ENCODE measurements at places on chromosomes 4 and X.
A peak's percentile ranks its signal among the peaks of the same experiment; 100 is the strongest.

GRCh38 chr4:121554382-121554781 lies 142.4 kb downstream of the ANXA5 start:
- H3K36me3 ChIP-seq, result no peaks in the 10 kb centered on the region
- H3K27ac ChIP-seq, result no peak overlapping the region
- H3K27me3 ChIP-seq, result no peaks in the 10 kb centered on the region

GRCh38 chr4:180219080-180219479 lies 2024.1 kb upstream of the TENM3 start:
- H3K36me3 ChIP-seq, result no peaks in the 10 kb centered on the region
- no peak overlapping the region for H3K4me3 ChIP-seq
- no peaks in the 10 kb centered on the region for H3K4me1 ChIP-seq
- no peak overlapping the region for H3K27ac ChIP-seq

DNA sequence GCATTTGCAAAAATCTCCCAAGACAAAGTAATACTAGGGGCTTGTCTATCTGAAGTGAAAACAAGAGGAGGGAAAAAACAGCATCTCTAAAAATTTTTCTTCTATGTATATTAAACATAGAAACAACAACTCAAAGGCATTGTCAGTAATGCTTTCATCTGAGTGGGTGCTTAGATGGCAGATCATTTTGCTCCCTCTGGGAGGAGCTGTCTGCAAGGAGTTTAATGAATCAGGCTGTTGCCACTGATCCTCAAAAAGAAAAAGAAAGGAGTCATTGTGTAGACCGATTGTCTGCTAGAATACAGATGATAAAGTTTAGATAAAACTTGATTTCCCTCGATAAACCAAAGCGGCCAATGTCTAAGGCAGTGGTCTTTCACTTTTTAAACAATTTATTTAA lies 49.7 kb upstream of the KLHL8 start:
- H3K4me3 ChIP-seq, result no peak overlapping the region
- no peak for DNase-seq
- H3K27me3 ChIP-seq, result no peaks in the 10 kb centered on the region
- no peak overlapping the region for H3K27ac ChIP-seq

DNA sequence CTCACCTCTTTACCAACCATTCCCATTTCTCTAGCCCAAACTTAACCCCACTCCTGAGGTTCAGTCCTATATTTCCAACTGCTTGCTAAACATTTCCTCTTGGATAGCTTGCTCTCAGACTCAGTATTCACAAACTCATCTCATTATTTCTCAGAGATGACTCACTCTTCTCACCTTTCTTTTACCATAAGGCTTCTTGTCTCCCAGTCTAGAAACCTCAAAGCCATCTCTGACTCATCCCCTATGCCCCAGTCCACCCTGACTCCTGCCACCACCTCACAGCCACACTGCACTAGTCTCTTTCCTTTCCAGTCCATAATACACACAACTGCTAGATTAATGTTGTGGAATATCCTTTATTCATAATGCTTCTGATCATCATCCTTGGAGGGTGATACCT lies 4.8 kb downstream of the FRMPD3 start:
- H3K36me3 ChIP-seq, result no peaks in the 10 kb centered on the region
- peaks cover 7% of the 10 kb centered on the region for H3K27me3 ChIP-seq
- DNase-seq, result no peak
- no peaks in the 10 kb centered on the region for H3K4me1 ChIP-seq

- H3K36me3 ChIP-seq, result no peaks in the 10 kb centered on the region
- peak within 1 kb of the TSS; percentile 60 for H3K27ac ChIP-seq
- H3K27me3 ChIP-seq, result no peaks in the 10 kb centered on the region
- peak within 1 kb of the TSS; percentile 53 for H3K4me3 ChIP-seq
- peaks cover 3% of the 10 kb centered on the region for H3K4me1 ChIP-seq
Measured at GRCh38 chrX:48918643-48919340, at the start of gene PIM2. Gene PIM2 (minus strand): TSS chrX:48919024. CDS start chrX:48918834, 190 bp downstream.

- no peaks in the 10 kb centered on the region for H3K4me1 ChIP-seq
- H3K4me3 ChIP-seq, result no peak overlapping the region
- no peaks in the 10 kb centered on the region for H3K27me3 ChIP-seq
- H3K36me3 ChIP-seq, result no peaks in the 10 kb centered on the region
- no peak overlapping the region for H3K27ac ChIP-seq
Measured at GRCh38 chr4:173135241-173135847, 33.3 kb upstream of the GALNT7 start.

- no peaks in the 10 kb centered on the region for H3K27me3 ChIP-seq
- H3K36me3 ChIP-seq, result no peaks in the 10 kb centered on the region
Measured at GRCh38 chr4:164924670-164925238, 47.8 kb downstream of the APELA start.

DNA sequence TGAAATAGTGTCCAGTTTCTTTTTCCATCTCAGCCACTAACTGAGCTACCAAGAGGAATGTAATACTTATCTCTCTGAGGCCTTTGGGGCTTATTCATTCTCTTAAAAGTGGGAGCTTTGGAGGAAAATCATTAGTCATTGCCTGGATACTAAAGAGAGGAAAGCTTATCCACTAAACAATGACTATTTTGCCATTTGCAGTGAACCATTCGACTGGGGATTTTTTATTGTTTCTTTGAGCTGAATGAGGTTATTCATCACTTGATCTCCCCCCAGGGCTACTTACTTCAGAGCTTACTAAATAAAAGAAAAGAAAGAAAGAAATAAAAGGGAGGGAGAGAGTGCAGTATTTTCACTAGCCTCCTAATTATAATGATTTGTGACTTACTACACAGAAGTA lies 1329.5 kb upstream of the TENM3 start:
- no peaks in the 10 kb centered on the region for H3K27me3 ChIP-seq
- H3K4me1 ChIP-seq, result no peaks in the 10 kb centered on the region
- no peak for DNase-seq
- no peaks in the 10 kb centered on the region for H3K36me3 ChIP-seq
- H3K4me3 ChIP-seq, result no peak overlapping the region
- H3K27ac ChIP-seq, result no peak overlapping the region

- DNase-seq, result no peak
- no peaks in the 10 kb centered on the region for H3K27me3 ChIP-seq
- H3K27ac ChIP-seq, result peak overlapping the region; percentile 79
- no peaks in the 10 kb centered on the region for H3K36me3 ChIP-seq
Measured at GRCh38 chr4:40405193-40405592, 70.1 kb downstream of the CHRNA9 start.

GRCh38 chr4:15899511-15899910 lies 39.0 kb downstream of the FGFBP1 start:
- no peaks in the 10 kb centered on the region for H3K36me3 ChIP-seq
- DNase-seq, result no peak
- no peak overlapping the region for H3K27ac ChIP-seq
- H3K27me3 ChIP-seq, result no peaks in the 10 kb centered on the region
- H3K4me1 ChIP-seq, result peaks cover 28% of the 10 kb centered on the region
- H3K4me3 ChIP-seq, result no peak overlapping the region

- H3K4me3 ChIP-seq, result no peak overlapping the region
- no peaks in the 10 kb centered on the region for H3K36me3 ChIP-seq
- DNase-seq, result peak; percentile 24
- H3K27ac ChIP-seq, result no peak overlapping the region
- H3K27me3 ChIP-seq, result no peaks in the 10 kb centered on the region
- H3K4me1 ChIP-seq, result no peaks in the 10 kb centered on the region
Measured at GRCh38 chrX:115894087-115894486, 276.5 kb upstream of the AGTR2 start.

GRCh38 chr4:124768596-124769365 lies 56.2 kb upstream of the ANKRD50 start:
- no peaks in the 10 kb centered on the region for H3K4me1 ChIP-seq
- no peaks in the 10 kb centered on the region for H3K36me3 ChIP-seq
- no peak overlapping the region for H3K27ac ChIP-seq
- no peak for DNase-seq
- no peak overlapping the region for H3K4me3 ChIP-seq

DNA sequence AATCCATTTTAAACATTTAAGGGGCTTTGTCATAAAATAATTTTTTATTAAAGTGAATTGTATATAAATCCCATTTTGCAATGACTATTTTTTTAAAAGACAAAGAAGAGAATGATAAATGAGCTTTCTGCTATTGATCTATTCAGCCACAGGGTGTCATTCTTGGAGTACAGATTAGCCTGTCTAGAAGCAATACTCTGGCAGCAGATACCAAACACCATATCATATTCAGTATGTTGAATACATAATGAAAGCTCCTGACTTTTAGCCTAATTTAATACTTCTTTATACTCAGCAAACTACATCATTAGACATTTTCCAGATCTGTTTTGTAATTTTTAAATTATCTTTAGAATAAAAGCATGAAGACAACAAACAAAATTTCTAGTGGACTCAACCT lies 496.3 kb downstream of the PDGFC start:
- H3K27ac ChIP-seq, result no peak overlapping the region
- H3K4me1 ChIP-seq, result no peaks in the 10 kb centered on the region
- no peak for DNase-seq
- H3K4me3 ChIP-seq, result no peak overlapping the region
- H3K27me3 ChIP-seq, result no peaks in the 10 kb centered on the region

- peak; percentile 28 for DNase-seq
- no peaks in the 10 kb centered on the region for H3K4me1 ChIP-seq
- no peak overlapping the region for H3K27ac ChIP-seq
- H3K36me3 ChIP-seq, result no peaks in the 10 kb centered on the region
- H3K4me3 ChIP-seq, result no peak overlapping the region
Measured at GRCh38 chr4:87465739-87466366, 43.5 kb downstream of the NUDT9 start.

DNA sequence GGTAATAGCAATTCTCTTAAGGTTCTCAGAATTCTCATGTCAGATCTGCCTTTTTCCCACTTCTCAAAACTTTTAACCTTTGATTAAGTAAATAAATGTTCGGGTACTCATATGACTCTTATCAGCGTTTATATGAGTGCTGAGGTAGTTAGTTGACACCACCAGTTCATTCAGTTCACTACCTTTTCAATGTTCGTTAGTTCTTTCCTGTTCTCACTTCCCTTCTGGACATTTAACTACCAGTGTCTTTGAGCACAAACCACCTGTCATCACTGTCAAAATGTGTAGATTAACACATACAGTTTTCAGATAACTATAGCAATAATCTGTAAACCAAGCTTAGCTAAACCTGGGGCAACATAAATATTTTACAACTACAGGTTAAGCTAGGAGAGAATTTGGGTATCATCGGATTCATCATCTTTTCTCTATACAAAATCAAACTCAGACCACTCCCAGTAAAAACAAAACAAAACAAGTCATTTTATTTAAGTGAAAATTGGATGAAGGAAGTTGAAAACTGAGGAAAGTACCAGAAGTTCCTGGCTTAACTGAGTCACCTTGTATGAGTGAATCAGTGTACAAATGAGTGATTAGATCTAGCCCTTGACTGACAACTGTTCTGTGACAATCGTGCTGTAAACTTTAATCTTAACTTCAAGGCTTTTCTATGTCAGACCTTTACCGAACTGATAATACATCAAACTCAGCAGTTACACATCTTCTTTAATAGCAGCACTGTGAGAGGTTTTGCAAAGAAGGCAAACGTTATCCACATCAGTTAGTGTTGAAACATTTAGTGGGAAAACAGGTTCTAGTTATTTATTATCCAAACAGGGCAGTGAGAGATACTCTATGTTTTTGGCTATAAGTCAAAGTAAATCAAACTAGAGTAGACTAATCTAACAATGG lies 41.9 kb downstream of the ARHGEF38 start:
- peak overlapping the region; percentile 14 for H3K27ac ChIP-seq
- H3K36me3 ChIP-seq, result no peaks in the 10 kb centered on the region
- no peak overlapping the region for H3K4me3 ChIP-seq

DNA sequence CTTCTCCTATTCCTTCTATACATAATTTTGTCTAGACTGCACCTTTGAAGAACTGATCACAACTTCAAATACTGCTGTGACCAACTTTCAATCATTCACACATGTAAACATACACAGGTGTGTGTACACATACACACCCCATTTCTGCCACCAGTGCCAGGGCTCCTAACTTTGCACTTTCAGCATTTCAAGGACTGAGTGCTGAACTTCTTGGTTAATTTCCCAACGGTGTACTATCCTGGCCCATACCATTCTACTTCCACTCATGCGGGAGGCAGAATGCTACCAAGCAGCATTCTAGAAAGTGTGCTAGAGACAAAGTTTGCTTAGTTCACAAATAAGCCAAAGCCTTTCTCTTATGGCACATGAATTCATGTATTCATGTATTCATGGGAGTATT lies 51.2 kb downstream of the RPGR start:
- H3K4me1 ChIP-seq, result no peaks in the 10 kb centered on the region
- no peak overlapping the region for H3K4me3 ChIP-seq
- H3K27me3 ChIP-seq, result no peaks in the 10 kb centered on the region
- DNase-seq, result no peak
- H3K27ac ChIP-seq, result no peak overlapping the region
- H3K36me3 ChIP-seq, result no peaks in the 10 kb centered on the region

DNA sequence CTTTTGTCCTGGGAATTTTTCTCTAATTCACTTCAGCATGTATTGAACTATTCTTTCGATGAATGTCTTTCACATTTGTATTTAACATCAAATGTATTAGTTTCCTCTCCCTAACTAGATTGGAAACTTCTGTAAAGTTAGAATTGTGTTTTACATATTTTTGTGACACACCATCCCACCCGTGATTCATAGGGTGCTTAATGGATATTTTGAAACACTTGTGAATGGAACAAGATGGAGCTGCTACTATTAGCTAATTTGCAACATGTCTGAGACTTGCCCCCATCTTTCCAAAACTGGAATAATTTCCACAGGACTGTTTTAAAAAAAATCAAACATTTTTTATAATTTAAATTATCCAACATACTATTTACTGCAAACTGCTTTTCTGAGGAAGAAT lies 30.2 kb upstream of the GNPDA2 start:
- H3K36me3 ChIP-seq, result no peaks in the 10 kb centered on the region
- H3K27me3 ChIP-seq, result no peaks in the 10 kb centered on the region
- H3K4me1 ChIP-seq, result no peaks in the 10 kb centered on the region
- DNase-seq, result no peak
- H3K27ac ChIP-seq, result no peak overlapping the region
- no peak overlapping the region for H3K4me3 ChIP-seq

DNA sequence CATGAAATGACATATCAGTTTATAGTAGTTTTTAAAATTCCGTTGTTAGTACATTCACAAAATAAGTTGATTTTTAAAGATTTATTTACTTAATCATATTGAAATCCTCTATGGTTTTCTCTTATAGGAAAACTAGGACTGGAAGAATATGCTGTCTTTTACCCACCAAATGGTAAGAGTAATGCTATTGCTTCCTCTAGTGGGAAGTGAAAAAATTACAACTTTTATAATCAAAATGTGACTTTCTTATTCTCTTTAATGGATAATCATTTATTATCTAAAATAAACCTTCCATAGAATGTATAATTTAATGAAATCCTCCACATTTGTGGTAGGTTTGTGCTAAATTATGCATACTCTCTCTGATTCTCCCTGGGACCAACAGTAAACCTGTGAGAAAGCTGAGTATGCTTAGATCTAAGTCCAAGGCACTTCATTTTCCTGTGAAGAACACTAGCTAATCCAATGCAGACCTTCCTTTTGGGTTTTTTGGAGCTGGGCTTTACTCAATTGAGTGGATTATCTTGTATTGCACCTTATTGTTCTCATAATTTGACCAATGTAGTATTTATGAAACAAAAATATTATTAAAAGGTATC lies 136.2 kb downstream of the TBC1D19 start:
- no peaks in the 10 kb centered on the region for H3K4me1 ChIP-seq
- H3K27me3 ChIP-seq, result no peaks in the 10 kb centered on the region
- DNase-seq, result no peak
- H3K36me3 ChIP-seq, result peaks cover 2% of the 10 kb centered on the region
- no peak overlapping the region for H3K4me3 ChIP-seq
- no peak overlapping the region for H3K27ac ChIP-seq

- no peaks in the 10 kb centered on the region for H3K27me3 ChIP-seq
- H3K27ac ChIP-seq, result no peak overlapping the region
- no peak for DNase-seq
- no peak overlapping the region for H3K4me3 ChIP-seq
Measured at GRCh38 chr4:96003951-96004740, 164.3 kb downstream of the PDHA2 start.

GRCh38 chrX:111555406-111555958 lies 44.0 kb downstream of the SERTM2 start:
- H3K27me3 ChIP-seq, result no peaks in the 10 kb centered on the region
- no peak overlapping the region for H3K27ac ChIP-seq
- H3K4me1 ChIP-seq, result no peaks in the 10 kb centered on the region

All from left lung (tissue), 14 donors.